Type B pancreatic cell (in vitro differentiated cells): ENCODE measurements at places on chromosomes 1 and 21.

DNA sequence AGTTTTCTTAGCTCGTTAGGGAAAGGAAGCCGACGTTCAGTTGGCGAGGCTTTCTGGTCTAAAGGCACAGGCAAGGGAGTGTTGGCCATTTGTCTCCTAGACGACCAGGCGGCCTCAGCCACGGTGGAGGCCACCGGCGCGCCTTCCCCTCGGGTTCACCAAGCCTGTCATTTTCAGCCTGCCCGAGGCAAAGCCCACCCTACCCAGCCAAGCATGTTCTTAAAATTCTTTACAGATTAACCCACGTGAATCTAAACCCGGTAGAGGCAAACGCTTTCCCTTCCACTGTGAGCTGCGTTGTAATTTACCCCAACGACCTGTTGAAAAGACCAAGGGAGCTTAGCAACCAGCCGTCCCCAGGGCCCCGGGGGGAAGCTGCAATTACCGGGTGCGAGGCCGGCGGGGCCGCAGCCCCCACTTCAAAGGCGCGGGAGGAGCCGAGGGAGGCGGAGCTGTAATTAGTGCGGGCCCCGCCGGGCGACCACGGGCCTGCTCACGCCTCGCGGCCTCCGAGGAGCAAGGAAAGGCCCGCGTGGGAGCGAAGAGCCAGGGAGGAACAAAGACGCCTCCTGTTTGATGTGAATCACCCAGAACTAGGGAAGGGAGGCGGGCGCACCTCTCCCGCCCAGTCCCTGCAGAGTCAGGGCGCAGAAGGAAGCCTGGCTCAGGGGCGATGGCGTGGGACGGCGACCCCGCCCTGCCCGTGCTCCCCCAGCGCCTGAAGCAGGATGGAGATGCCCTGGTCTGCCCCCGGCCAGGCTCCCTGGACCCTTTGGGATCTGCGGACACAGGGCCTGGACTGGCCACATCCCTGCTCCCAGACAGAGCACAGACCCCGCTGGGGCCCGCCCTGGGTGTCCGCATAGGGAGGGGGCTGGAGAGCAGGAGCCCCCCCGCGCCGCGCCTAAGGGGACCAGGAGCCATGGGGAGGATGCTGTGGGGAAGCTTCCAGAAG lies 12.1 kb upstream of the TSPEAR start:
- DNase-seq: peak; percentile 68

GRCh38 chr1:100353988-100354387 lies 1.7 kb downstream of the CDC14A start:
- DNase-seq: no peak

- no peak for DNase-seq
Measured at GRCh38 chr1:196180847-196181593, 427.2 kb downstream of the KCNT2 start.

- no peak for DNase-seq
Measured at GRCh38 chr1:204544321-204544720, 28.1 kb downstream of the MDM4 start.

DNA sequence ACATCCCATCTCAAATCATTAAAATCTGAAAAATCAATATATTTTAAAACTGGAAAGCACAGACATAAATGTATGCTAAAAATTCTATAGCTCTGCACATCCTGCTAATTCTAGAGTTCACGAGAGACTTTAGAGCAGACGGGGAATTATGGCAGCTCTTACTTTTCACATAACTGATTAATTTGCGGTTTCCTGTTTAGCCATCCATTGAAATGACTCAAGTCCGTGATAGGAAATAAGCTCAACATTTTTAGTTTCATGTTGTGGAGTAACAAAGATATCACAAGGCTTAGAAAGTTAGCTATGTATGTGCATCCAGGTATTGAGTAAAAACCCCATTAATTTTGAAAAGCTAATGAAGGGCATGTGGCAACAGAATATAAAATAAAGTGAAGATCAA lies 123.2 kb downstream of the SMYD2 start:
- DNase-seq: no peak

DNA sequence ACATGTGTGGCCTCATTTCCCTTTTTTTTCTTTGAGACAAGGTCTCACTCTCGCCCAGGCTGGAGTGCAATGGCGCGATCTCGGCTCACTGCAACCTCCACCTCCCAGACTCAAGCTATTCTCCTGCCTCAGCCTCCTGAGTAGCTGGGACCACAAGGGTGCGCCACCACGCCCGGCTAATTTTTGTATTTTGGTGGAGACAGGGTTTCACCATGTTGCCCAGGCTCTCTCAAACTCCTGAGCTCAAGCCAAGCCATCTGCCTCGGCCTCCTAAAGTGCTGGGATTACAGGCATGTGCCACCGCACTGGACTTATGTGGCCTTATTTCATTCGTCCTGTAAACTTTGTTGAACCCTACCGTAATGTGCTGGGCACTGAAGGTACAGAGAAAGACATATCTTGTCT lies 569 bp upstream of the WARS2 start:
- DNase-seq: no peak

- no peak for DNase-seq
Measured at GRCh38 chr1:180527101-180527669, 24.8 kb upstream of the ACBD6 start.

GRCh38 chr1:64948905-64949833 lies 17.2 kb downstream of the JAK1 start:
- no peak for DNase-seq

- no peak for DNase-seq
Measured at GRCh38 chr1:156241311-156241811, 623 bp upstream of the BGLAP start.

- no peak for DNase-seq
Measured at GRCh38 chr1:30863858-30864604, 44.5 kb downstream of the SDC3 start.

GRCh38 chr1:21579791-21580190 lies 70.6 kb downstream of the ALPL start:
- no peak for DNase-seq

DNA sequence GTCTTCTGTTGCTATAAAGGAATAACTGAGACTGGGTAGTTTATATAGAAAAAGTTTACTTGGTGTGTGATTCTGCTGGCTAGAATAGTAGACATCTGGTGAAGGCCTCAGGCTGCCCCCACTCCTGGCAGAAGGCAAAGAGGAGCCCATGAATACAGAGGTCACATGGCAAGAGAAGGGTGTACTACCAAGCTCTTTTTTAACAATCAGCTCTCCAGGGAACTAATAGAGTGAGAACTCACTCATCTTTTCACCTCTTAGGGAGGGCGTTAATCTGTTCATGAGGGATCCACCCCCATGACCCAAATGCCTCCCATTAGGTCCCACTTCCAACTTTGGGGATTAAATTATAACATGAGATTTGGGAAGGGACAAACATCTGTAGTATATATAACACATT lies 9.3 kb downstream of the DTL start:
- no peak for DNase-seq

DNA sequence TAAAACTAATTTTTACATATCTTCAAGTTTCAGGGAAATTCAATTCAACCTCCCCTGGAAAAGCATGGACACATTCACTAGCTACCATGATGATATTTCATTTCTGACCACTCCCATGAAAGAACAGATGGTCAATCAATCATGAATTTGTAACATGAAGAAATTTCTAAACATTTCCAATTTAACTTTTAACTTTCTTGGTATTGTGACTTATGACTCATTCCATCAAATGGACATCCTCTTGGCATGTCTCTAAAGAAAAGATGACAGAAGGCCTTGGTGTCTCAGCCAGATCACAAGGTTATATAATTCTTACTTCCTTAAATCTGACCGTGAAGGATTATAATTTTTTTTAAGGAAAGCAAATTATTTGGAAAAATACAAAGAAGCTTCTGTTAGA lies 10.5 kb upstream of the MCOLN3 start:
- DNase-seq: no peak

DNA sequence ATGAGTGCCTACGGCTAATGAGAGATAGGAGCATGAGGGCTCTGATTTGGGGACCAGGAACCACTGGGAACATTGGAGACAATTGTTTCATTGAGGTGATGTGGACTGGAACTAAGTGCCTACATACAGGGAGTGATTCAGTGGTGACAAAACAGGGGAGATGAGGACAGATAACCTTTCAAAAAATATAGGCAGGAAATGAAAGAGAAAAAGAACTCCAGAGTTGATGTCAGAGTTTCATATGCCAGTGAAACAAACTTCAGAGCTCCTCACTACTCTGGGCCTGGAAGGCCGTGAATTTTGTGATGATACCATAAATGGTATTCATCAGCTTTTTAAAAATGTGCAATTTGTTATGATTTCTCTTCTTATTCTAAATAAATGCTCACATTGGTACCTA lies 39.3 kb downstream of the FASLG start:
- DNase-seq: no peak

DNA sequence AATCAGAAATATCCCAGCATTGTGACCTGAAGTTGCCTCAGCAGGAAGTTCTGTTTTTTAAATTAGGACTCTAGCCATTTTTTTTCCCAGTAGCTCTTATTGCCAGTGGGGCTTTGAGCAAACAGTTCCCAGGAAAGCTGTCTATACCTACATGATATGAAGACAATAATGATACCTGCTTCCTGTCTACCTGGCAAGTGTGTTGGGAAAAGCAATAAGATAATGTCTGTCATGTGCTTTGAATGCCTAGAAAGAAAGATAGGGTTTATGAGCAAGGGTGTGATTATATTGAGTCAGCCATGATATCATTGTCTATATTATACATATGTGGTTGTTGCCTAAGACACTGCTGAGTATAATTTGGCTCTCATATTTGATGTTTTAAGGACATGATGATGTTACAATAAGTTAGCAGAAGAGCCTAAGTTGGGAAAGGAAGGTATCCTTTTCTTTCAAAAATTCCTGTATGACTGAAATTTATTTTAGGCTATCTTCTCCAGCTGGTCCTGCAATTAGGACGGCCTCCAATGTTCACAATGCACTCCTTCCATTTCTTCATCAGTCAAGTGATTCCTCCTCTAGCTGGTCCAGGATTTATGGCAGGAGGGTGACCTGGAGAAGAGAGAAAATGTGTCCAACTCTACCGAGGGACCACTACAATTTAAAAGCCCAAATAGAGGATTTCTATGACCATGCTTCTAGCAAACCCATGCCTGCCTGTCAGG lies 99.6 kb upstream of the CDC42BPA start:
- DNase-seq: no peak

GRCh38 chr1:185680453-185680852 lies 53.7 kb upstream of the HMCN1 start:
- DNase-seq: no peak

- DNase-seq: no peak
Measured at GRCh38 chr21:36762642-36763041, 63.7 kb downstream of the SIM2 start.

- DNase-seq: no peak
Measured at GRCh38 chr1:218401998-218402785, 57.1 kb downstream of the TGFB2 start.

GRCh38 chr1:226738995-226739695 lies at the start of gene ITPKB:
ITPKB (minus strand) TSS chr1:226739282; CDS start chr1:226737458, 1,824 bp downstream.
- no peak for DNase-seq

DNA sequence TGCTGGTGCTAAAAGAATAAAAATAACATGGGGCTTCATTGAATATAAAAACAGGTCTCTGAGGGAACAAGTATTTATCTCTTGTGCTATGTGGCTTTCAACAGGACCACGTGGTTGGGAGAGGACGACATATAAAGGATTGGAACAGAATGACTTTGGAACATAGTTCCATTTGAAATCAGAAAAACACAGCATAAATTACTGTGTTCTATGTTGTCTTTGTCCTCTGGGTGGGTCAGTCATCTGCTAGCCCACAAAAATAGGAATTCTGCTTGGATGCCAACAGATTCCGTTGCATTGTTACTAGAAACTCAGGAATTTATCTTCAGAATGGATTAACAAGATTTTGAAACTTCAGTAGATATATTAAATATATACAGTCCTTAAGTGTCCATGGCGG lies 5.9 kb downstream of the CEP85 start:
- DNase-seq: no peak
